Subcutaneous preadipocyte (primary cell): ENCODE measurements at places on chromosomes 5 and 9. TPM values are rescaled to one million over a fixed set of nuclear protein-coding genes. Genes with fewer than 3 reads are reported as not detected.

ELL2 gene
- 29.3 and 48.1 TPM in 2 replicates for total RNA-seq

TAF11L10 gene
- total RNA-seq: not detected in 2 replicates

CCDC180 gene
- 1.8 and 2.0 TPM in 2 replicates for total RNA-seq

ADRB2 gene
- under 0.01 and 1.2 TPM in 2 replicates for total RNA-seq

TAS2R1 gene
- total RNA-seq: not detected in 2 replicates

SLCO6A1 gene
- not detected in 2 replicates for total RNA-seq

TLX3 gene
- total RNA-seq: not detected in 2 replicates

PDZD2 gene
- under 0.01 and 0.73 TPM in 2 replicates for total RNA-seq

TSLP gene
- 4.1 and 5.1 TPM in 2 replicates for total RNA-seq

QRFP gene
- not detected in 2 replicates for total RNA-seq

PSD2 gene
- total RNA-seq: under 0.01 TPM in 2 replicates

F2RL2 gene
- 0.37 and 0.78 TPM in 2 replicates for total RNA-seq
